Progenitor cell of endocrine pancreas (in vitro differentiated cells): ENCODE measurements at places on chromosomes 12 and 14. TPM values are rescaled to one million over a fixed set of nuclear protein-coding genes. Genes with fewer than 3 reads are reported as not detected.

DNA sequence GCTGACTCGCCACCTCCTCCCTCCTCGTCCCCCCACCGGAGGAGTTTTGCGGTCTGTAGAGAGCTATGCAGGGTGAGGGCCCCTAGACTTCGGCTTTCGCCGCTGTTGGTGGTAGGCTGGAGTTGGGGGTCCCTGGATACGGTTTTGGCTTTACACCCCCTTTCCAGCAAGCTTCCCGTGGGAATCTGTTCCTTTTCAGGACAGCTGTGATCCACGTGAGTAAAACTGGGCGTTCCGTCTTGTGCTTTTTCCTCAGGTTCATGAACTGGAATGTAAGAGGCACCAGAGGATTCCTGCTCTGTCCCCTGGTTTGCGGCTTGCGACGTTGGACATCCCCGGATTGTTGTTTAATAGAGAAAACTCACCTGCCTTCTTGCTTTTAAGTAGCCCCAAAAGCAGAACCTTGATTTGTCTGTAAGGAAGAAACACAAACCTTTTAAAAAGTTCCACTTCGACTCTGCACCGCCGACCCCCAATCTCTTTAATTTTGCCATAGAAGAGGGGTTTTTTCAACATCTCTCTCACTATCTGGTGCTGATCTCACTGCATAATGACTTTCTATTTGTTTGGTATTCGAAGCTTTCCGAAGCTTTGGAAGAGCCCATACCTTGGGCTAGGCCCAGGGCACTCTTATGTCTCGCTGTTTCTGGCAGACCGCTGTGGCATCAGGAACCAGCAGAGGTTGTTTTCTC, 490 bp downstream of the PRORP start:
- H3K36me3 ChIP-seq = peaks cover 14% of the 10 kb centered on the region
- DNase-seq = no peak
- peaks cover 19% of the 10 kb centered on the region for H3K4me1 ChIP-seq

DNA sequence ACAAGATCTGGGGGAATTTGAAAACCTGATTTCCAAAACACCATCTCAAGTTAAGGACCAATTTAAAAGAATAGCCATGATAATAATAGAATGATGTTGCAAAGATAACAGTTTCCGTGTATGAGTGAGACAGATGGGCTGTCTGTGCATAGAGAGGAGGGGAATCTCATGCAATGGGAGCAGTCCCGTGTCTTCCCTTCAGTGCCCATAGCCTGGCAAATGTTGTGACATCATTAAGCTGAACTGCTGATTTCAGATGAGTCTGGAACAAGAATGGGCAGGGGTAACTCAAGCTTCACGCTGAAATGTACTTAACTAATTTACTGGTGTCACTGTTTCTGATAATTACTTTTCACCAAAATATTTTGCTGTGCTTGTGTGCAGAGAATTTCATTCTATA, 454.0 kb downstream of the FOXG1 start:
- H3K4me3 ChIP-seq = no peak overlapping the region
- H3K27ac ChIP-seq = no peak overlapping the region
- DNase-seq = no peak
- peaks cover 31% of the 10 kb centered on the region for H3K27me3 ChIP-seq
- peaks cover 9% of the 10 kb centered on the region for H3K4me1 ChIP-seq
- no peaks in the 10 kb centered on the region for H3K36me3 ChIP-seq

GRCh38 chr12:29883941-29884554, 100.3 kb upstream of the TMTC1 start:
- peaks cover 2% of the 10 kb centered on the region for H3K4me1 ChIP-seq
- no peak overlapping the region for H3K27ac ChIP-seq
- H3K27me3 ChIP-seq = no peaks in the 10 kb centered on the region

DNA sequence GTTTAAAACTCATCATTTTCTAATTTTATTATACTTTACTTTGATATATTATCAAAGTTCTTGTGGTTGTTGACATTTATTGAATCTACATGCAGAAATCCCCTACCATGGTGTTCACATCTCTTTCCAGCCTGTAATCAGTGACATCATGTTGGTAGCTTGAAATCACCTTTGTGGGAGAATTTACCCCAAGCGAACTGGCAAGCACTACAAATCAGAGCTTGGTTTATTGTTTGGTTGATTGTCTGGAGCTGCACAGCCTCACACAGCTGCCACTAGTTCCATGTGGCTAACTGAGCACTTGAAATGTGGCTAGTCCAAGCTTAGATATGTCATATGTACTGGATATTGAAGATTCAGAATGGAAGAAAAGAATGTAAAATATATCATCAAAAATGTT, 15.4 kb upstream of the KRT5 start:
- no peak overlapping the region for H3K4me3 ChIP-seq
- DNase-seq = no peak
- no peaks in the 10 kb centered on the region for H3K4me1 ChIP-seq
- no peak overlapping the region for H3K27ac ChIP-seq
- peaks cover 21% of the 10 kb centered on the region for H3K27me3 ChIP-seq

GRCh38 chr12:106001837-106002218, 136.9 kb downstream of the NUAK1 start:
- H3K4me3 ChIP-seq = no peak overlapping the region
- H3K27ac ChIP-seq = no peak overlapping the region
- peaks cover 6% of the 10 kb centered on the region for H3K36me3 ChIP-seq
- DNase-seq = no peak
- peaks cover 10% of the 10 kb centered on the region for H3K4me1 ChIP-seq

DNA sequence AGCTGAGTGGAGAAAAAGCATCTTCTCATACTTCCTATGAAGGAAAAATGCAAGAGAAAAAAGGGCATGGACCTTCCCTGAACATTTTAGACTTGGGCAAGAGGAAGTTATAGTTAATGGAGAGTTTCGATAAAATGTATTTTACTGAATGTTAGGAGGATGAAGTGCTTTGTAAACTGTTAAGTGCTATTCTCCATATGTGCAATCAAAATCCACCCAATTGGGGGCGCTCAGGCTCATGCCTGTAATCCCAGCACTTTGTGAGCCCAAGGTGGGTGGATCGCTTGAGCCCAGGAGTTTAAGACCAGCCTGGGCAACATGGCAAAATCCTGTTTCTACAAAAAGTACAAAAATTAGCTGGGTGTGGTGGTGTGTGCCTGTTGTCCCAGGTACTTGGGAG, 1.9 kb upstream of the CNPY2 start:
- no peak overlapping the region for H3K4me3 ChIP-seq
- H3K4me1 ChIP-seq = peaks cover 9% of the 10 kb centered on the region
- DNase-seq = no peak
- H3K36me3 ChIP-seq = peaks cover 2% of the 10 kb centered on the region
- H3K27ac ChIP-seq = no peak overlapping the region

- H3K27ac ChIP-seq = no peak overlapping the region
- peaks cover 3% of the 10 kb centered on the region for H3K36me3 ChIP-seq
- H3K27me3 ChIP-seq = no peaks in the 10 kb centered on the region
- H3K4me1 ChIP-seq = peaks cover 5% of the 10 kb centered on the region
- no peak overlapping the region for H3K4me3 ChIP-seq
Measured at GRCh38 chr12:93722835-93723567, 45.8 kb downstream of the CRADD start.

The CACNA2D4 gene
- total RNA-seq = 0.34 and 0.58 TPM in 2 replicates

The PTMS gene
- total RNA-seq = 414 and 480 TPM in 2 replicates
